Colonic mucosa (tissue), 4 donors: ENCODE measurements at places on chromosomes 3 and 15.

DNA sequence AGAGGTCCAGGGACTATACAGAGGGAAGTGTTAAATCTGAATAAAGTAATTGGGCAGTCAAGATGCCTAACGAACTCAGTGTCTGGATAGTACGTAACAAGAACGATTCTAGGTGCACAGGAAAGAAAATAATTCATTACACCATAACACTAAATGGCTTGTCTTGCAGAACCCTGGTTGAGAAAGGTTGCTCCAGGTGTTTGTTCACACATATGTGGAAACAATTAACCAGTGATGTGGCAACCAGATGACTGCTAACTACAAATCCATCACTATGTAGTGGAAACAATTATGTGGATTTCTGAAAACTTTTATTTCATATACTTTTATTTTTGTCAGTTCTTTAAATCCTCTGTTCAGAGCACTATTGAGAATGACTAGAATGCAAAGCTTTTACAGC lies 10.4 kb upstream of the HDC start:
- no peaks in the 10 kb centered on the region for H3K36me3 ChIP-seq
- no peak overlapping the region for H3K27ac ChIP-seq
- no peaks in the 10 kb centered on the region for H3K4me1 ChIP-seq
- DNase-seq: no peak

- H3K4me3 ChIP-seq: no peak overlapping the region
- H3K27ac ChIP-seq: no peak overlapping the region
- no peaks in the 10 kb centered on the region for H3K36me3 ChIP-seq
- H3K27me3 ChIP-seq: no peaks in the 10 kb centered on the region
- no peaks in the 10 kb centered on the region for H3K4me1 ChIP-seq
Observed at GRCh38 chr3:16496008-16496407, 17.5 kb downstream of the RFTN1 start.

DNA sequence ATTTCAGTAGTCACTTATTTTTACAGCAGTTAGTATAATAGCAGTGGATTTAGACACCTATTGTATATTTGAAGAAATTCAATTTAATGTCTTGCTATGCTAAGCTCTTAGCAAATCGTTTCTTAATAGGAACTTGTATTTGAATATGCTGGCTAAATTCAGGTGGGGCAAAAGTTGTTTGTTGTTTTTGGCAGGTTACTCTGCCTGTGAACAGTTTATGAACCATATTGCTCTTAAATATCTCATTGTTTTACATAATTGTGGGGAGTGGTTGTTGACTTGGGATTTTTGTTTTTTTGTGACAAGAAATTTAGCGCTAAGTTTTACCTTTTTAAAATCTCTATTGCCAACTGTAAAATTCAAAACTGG lies 43.4 kb downstream of the NR2C2 start:
- no peak overlapping the region for H3K4me3 ChIP-seq
- no peaks in the 10 kb centered on the region for H3K27me3 ChIP-seq
- no peak overlapping the region for H3K27ac ChIP-seq
- peaks cover 4% of the 10 kb centered on the region for H3K4me1 ChIP-seq

- H3K27ac ChIP-seq: no peak overlapping the region
- DNase-seq: no peak
- H3K4me3 ChIP-seq: no peak overlapping the region
Observed at GRCh38 chr3:25372167-25372566, 55.9 kb upstream of the RARB start.
